ENCODE measurements at places on chromosomes 5 and 9.

DNA sequence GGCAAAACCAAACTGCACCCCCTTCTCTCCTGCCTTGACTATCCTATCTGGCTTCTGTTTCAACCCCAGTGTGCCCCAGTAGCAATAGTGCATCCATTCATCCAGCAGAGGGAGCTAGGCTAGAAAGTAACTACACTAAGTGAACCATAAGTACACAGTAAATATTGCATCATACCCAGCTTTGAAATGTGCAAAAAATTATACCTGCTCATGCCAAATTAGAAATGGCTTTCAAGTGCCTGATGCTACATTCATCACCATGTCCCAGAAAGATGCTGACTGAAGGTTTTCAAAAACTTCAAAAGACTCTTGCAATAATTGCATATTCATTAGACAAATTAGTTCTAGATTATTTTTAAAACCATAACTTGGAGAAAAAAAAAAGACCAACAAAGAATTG, 153.5 kb downstream of the PRELID2 start:
- DNase-seq = no peak

GRCh38 chr9:1917396-1917935, 97.7 kb upstream of the SMARCA2 start:
- no peak for DNase-seq

GRCh38 chr5:61991866-61992265, 314.1 kb upstream of the KIF2A start:
- no peak for DNase-seq

- DNase-seq = no peak
Measured at GRCh38 chr5:73531356-73531755, 33.1 kb downstream of the BTF3 start.

- no peak for DNase-seq
Measured at GRCh38 chr5:22985446-22985845, 132.3 kb upstream of the CDH12 start.

- peak; percentile 43 for DNase-seq
Measured at GRCh38 chr9:134396825-134397224, 70.6 kb downstream of the RXRA start.

- DNase-seq = no peak
Measured at GRCh38 chr9:35490155-35490909, 421 bp downstream of the RUSC2 start.

DNA sequence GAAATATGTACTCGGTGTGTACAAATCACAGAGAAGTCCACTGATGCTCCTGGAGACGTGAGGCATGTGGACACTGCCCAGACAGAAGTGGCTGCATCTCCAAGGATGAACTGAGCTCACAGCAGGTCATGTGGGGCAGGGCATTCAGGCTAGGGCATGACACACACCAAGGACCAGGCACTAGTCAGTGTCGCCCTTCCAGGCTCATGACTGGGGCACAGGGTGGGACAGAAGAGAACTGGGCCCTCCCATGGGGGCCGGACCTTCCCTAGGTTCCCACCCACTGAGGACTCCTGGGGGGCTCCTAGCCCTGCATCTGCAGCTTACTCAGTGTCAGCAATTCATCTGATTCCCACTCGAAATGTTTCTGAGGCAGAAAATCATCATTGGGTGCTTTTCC, 256.8 kb upstream of the IRX4 start:
- DNase-seq = no peak

GRCh38 chr5:109146591-109146990, 263.2 kb downstream of the PJA2 start:
- no peak for DNase-seq

- DNase-seq = no peak
Measured at GRCh38 chr9:109190151-109190550, 23.1 kb upstream of the FRRS1L start.

DNA sequence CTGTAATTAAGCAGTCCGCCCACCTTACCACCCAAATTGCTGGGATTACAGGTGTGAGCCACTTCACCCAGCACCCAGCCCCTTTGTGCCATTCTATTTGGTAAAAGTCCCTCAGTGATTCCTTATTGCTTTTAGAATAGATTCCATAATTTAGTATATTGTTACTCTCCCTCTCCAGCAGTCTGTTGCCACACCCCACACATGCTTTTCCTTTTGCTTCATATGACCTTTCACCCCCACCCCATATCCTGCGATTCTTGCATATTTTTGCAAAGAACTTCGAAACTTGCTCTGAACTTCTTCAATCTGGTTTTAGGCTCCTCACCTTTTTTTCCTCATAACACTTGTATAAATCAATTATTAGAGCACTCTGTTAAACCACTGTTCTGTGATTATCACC, 100.2 kb downstream of the MTREX start:
- no peak for DNase-seq

GRCh38 chr5:83636156-83636555, 84.5 kb downstream of the HAPLN1 start:
- DNase-seq = no peak

DNA sequence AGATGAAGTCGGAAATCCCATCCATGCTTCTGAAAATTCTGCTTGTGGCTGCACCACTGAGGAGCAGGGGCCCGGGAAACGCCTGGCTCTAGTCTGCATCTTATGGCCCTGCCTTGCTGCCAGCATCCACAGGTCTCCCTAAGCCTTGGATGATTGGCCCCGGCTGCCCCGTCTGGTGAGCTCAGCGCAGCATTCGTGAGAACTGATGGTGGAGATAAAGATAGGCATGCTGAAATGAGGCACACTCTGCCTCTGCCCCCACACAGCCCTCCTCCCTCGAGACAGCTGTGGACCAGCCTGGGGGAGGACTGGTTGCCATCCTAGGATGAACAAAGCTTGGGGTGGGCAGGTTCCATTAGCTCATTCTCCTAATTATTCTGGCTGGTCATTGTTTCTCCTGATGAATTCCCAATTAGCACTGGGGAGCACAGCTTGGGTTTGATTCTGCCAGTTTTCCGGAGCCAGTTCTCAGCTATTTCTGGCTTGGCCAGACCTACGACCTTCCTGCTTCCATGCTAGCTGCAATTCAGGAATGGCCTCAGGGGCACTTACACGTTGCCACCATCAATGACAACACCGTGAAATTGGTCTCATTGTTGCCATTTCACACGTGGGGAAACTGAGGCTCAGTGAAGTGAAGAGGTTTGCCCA, 62.8 kb upstream of the CPEB4 start:
- no peak for DNase-seq

GRCh38 chr5:144427866-144428265, 257.2 kb downstream of the KCTD16 start:
- no peak for DNase-seq

DNA sequence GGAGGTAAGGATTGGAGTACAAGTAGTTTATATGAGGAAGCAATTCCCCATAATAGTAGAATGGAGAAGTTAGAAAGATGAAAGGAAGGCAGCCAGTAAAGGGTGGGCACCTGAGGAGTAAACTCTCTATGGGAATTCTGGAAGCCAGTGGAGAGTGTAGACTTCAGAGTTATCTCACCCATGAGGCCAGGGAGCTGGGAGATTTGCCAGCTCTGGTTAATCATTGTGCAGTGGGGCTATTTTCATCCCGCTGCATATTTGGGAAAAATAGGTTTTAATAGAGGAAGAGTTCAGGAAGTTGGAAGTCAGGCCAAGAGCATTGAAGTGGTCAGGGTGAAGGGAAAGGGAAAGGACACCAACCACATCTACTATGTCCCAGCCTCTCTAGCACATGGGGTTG, 242.3 kb upstream of the BRINP1 start:
- no peak for DNase-seq

DNA sequence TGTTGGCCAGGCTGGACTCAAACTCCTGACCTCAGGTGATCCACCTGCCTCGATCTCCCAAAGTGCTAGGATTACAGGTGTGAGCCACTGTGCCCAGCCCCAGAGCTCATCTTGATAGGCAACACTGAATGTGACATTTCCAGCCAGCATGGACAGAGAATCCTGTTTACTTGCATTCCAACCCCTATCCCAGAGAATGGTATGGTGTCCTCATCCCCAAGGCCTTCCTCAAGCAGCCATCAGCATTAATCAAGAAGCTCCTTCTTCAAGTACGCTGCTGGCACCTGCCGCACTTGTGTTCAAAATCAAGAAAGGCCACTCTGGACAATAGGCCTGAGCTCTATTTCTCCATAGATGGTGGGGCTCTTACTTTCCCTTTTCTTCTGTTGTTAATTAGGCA, 40.2 kb downstream of the STARD4 start:
- DNase-seq = no peak

DNA sequence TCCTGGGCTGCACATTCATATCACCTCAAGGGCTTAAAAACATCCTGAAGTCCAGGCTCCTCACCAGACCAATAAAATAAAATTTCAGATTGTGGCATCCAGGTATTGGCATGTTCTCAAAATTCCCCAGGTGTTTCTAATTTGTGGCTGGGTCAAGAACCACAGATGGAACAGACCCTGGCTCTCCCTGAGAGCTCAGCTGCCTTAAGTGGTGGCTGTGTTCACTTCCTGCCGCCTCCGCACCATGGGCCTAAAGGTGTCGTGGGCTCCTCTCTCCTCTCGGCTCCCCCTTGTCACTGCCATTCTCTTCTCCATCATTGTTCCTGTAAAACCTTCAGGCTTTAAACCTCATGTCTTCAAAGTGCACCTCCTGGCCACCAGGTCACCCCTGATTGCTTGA, 17.8 kb upstream of the CCNJL start:
- no peak for DNase-seq

All from activated CD4-positive, alpha-beta T cell treated with anti-CD3 and anti-CD28 coated beads, Interleukin-2, amount 50 U/mL, for 4 hours (primary cell).